ENCODE measurements at places on chromosomes 1 and 21.

GRCh38 chr1:157356601-157357000, 195.7 kb downstream of the FCRL5 start:
- no peak for DNase-seq

- no peak for DNase-seq
Measured at GRCh38 chr1:116318897-116319296, 54.1 kb upstream of the ATP1A1 start.

DNA sequence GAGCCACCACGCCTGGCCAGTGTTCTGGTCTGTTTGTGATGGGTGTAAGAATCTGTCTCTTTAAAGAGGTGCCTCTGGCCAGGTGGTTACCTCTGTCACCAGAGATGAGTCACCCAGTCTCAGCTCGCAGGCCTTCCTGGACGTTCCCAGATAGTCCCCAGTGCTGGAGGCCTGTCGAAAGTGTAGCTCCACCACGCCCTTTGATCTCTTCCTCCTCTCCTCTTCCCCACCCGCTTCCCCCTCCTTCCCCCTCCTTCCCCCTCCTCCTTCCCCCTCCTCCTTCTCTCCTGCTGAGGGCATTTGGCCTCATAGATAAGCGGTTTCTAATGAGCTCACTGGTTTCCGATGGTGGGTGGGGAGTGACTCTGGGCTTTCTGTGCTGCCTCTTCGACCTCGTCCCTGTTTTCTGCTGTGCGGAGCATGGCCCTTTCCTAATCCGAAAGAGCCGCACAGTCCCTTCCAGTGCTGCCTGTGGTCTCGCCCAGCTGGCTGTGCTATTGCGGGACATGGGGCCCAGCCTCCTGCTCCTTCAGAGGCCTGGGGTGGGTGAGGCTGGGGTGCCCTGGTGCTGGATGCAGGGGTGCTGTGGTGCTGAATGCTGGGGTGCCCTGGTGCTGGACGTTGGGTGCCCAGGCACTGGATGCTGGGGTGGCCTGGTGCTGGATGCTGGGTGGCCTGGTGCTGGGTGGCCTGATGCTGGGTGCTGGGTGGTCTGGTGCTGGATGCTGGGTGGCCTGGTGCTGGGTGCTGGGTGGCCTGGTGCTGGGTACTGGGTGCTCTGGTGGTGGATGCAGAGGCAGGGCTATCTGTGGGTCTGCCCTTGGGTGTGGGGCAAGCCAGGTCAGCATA, 19.2 kb downstream of the AGPAT3 start:
- no peak for DNase-seq

DNA sequence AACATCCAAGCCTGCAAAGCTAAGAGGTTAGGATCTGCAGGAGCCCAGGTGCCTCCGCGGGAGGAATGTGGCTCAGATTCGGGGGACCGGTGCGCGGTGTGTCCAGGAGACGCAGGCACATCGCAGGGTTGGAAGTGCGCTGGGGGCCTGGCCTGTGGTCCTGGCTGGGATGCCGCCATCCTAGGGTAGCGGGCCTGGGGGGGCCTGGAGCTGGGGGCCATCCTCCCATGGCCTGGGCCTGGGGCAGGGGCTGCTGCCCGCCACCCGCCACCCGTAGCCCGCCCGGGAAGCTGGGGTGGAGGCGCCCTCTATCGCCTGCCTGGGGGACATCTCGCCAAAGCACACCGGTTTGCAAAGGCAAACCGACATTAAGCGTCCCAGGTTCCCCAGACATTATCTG, 170.6 kb upstream of the ARHGEF16 start:
- no peak for DNase-seq

GRCh38 chr1:147273409-147274336, 31.2 kb downstream of the CHD1L start:
- DNase-seq: peak; percentile 77

Data from RKO (cell line).